ENCODE measurements at places on chromosomes 11 and 22.
A peak's percentile ranks its signal among the peaks of the same experiment; 100 is the strongest.

GRCh38 chr22:41344189-41344788 lies 37.5 kb upstream of the TEF start:
- H3K4me3 ChIP-seq: no peak overlapping the region
- no peak overlapping the region for H3K27ac ChIP-seq
- H3K4me1 ChIP-seq: no peaks in the 10 kb centered on the region
- H3K27me3 ChIP-seq: no peaks in the 10 kb centered on the region

- H3K4me3 ChIP-seq: no peak overlapping the region
- no peak overlapping the region for H3K27ac ChIP-seq
- no peaks in the 10 kb centered on the region for H3K36me3 ChIP-seq
- H3K4me1 ChIP-seq: peaks cover 6% of the 10 kb centered on the region
Observed at GRCh38 chr11:35539781-35540281, 14.4 kb upstream of the PAMR1 start.

- no peaks in the 10 kb centered on the region for H3K27me3 ChIP-seq
- H3K4me3 ChIP-seq: no peak overlapping the region
- no peak overlapping the region for H3K27ac ChIP-seq
- no peaks in the 10 kb centered on the region for H3K4me1 ChIP-seq
- no peaks in the 10 kb centered on the region for H3K36me3 ChIP-seq
- no peak for DNase-seq
Observed at GRCh38 chr11:73356979-73357860, 19.0 kb upstream of the RELT start.

GRCh38 chr11:12111549-12112520 lies 1.4 kb downstream of the MICAL2 start:
- H3K27me3 ChIP-seq: no peaks in the 10 kb centered on the region
- no peak overlapping the region for H3K27ac ChIP-seq
- no peaks in the 10 kb centered on the region for H3K36me3 ChIP-seq
- peaks cover 10% of the 10 kb centered on the region for H3K4me1 ChIP-seq

- no peak for DNase-seq
- 0 out of 2 replicates have a peak, but pooled peaks cover 5% of the 10 kb centered on the region for H3K4me1 ChIP-seq
- no peaks in the 10 kb centered on the region for H3K27me3 ChIP-seq
- no peak overlapping the region for H3K4me3 ChIP-seq
- H3K27ac ChIP-seq: no peak overlapping the region
Observed at GRCh38 chr11:74460481-74461154, 6.7 kb downstream of the KCNE3 start.

GRCh38 chr11:43558146-43558545 lies 122.4 kb upstream of the HSD17B12 start:
- H3K4me3 ChIP-seq: peak overlapping the region; percentile 50
- peaks cover 19% of the 10 kb centered on the region for H3K4me1 ChIP-seq
- no peaks in the 10 kb centered on the region for H3K36me3 ChIP-seq
- DNase-seq: no peak
- H3K27me3 ChIP-seq: peaks cover 5% of the 10 kb centered on the region
- H3K27ac ChIP-seq: no peak overlapping the region

DNA sequence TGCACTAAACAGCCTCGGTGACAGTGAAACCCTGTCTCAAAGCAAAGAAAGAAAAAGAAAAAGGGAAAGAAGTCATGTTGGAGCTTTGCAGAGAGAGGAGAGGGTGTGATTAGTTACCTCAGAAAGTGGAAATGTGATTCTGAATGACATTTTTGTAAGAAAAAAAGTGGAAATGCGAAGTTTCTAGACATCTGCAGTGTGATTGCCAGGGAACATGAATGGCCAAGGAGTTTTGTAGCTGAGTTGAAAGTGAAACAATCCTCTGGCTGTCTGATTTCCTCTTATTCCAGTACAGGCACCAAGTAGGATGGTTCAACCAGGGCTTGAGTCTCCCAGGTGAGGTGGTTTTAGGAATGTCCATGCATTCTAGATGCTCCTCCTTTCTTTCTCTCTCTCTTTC lies 17.8 kb upstream of the SYVN1 start:
- no peak for DNase-seq
- H3K27ac ChIP-seq: no peak overlapping the region
- no peak overlapping the region for H3K4me3 ChIP-seq
- H3K36me3 ChIP-seq: no peaks in the 10 kb centered on the region
- no peaks in the 10 kb centered on the region for H3K4me1 ChIP-seq

GRCh38 chr11:73969991-73970800 lies 12.4 kb downstream of the UCP2 start:
- H3K27me3 ChIP-seq: no peaks in the 10 kb centered on the region
- no peaks in the 10 kb centered on the region for H3K4me1 ChIP-seq
- peaks cover under 1% of the 10 kb centered on the region for H3K36me3 ChIP-seq
- DNase-seq: no peak
- H3K27ac ChIP-seq: no peak overlapping the region

DNA sequence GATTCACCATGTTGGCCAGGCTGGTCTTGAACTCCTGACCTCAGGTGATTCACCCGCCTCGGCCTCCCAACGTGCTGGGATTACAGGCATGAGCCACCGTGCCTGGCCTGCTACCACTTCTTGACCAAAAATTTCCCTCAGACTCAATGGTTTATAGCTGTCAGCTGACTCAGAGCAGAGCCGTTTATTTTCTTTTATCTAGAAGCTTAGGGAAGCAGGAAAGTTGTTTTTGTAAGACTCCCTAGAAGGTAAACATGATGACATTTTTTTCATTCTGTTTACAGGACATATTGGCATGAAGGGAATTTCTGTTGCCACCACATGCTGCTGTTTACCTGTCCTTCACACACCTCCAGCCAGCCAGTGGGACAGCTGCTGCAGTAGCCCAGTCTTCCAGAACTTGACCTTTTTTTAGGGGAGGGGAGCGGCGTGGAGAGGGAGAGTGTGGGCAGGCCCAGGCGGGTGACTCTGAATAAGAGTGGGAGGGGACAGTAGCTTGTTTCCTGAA lies 56.1 kb upstream of the PTPRJ start:
- H3K4me1 ChIP-seq: no peaks in the 10 kb centered on the region
- no peak overlapping the region for H3K27ac ChIP-seq
- H3K4me3 ChIP-seq: no peak overlapping the region
- no peak for DNase-seq
- H3K36me3 ChIP-seq: no peaks in the 10 kb centered on the region

DNA sequence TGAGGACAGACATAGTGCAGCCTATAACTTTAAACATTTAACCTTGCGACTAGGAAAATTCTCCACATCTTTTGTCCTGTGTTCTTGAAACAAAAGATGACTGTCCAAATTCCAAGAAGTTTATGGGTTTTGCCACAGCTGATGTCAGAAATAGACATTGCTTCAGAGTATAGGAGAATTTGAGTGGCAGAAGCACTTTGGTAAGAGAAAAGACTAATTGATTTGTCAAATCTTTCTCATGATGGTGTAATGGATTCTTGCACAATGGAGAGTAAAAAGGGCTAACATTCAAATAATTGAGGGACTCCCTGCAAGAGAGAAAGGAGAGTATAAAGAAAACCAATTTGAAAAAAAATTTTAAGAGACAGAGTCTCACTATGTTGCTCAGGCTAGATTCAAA lies 25.3 kb downstream of the C11orf58 start:
- no peak overlapping the region for H3K27ac ChIP-seq
- no peak for DNase-seq
- no peaks in the 10 kb centered on the region for H3K27me3 ChIP-seq

DNA sequence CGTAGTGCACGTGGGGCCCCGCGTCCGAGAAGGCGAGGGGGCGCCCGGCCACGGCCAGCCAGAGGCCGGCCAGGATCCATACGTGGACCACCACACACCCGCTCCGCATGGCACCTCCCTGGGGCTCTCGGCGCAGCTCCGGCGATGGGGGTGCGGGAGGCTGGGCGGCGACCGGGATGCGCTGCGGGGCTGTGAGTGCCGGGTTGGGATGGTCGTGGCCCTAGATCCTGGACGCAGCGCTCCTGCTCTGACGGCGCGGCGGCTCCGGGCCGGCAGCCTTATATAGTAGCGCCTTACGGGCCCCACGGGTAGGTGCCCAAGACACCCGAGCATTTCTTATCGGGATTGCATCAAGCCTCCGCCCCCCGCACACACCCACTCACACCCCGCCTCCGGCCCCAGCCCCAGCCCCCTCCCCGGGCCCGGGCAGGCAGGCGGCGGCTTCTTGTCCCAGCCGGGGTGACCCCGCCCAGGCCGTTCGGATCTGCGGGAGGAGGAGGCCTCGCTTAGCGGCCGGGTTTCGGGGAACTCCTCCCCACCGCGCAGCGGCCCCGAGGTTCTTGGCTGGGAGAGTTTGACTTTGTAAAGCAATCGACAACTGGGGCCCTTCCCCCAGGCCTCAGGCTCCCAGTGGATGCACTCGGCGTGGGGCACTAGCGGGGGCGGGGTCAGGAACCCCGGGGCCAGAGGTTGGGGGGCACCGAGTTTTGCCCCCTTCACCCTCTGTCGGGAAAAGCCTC lies at the start of gene FGF19:
FGF19 (minus strand) TSS at position 255 of the 740 bp plus-strand sequence; CDS start at position 109, 146 bp downstream.
- 0 out of 2 replicates have a peak within 1 kb of the TSS, but pooled peaks have one; percentile 44 for H3K27ac ChIP-seq
- H3K36me3 ChIP-seq: peaks cover 3% of the 10 kb centered on the region
- H3K4me3 ChIP-seq: peak within 1 kb of the TSS; percentile 37
- H3K27me3 ChIP-seq: peaks cover 8% of the 10 kb centered on the region
- DNase-seq: no peak

DNA sequence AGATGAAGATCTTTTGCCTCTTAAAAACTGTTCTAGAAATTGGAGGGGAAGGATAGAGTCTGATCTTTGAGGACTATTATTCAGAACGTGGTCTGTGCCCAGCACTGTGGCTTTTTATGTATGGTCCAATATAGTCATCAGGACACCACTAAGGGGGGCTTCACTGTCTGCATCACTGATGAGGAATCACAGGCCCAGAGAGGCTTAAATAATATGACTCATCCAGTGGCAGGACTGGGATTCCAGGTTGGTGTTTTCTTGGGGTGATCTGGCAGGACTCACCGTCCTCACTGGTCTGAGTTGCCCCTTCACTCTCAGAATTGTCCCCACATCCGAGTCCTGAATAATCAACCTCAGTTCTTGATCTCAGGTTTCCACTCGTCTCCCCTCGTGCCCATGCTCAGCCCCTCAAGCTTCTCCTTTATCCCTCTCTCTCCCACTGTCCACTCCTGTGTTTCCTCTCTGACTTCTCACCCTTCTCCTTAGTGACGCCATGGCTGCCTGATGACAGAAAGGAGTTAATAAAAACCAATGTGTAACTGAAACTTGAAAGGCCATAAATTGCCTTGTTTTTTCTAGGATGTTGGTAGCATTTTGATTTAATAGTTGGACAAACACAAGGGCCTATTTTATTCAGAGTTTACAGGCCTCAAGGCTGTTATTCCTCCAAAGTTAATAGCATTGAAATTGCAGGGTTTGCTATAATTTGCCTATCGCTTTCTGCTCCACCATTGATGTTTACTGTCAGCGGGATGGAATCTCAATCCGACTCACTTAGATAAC lies 95.7 kb upstream of the NNMT start:
- no peaks in the 10 kb centered on the region for H3K36me3 ChIP-seq
- no peak for DNase-seq
- H3K27me3 ChIP-seq: no peaks in the 10 kb centered on the region

DNA sequence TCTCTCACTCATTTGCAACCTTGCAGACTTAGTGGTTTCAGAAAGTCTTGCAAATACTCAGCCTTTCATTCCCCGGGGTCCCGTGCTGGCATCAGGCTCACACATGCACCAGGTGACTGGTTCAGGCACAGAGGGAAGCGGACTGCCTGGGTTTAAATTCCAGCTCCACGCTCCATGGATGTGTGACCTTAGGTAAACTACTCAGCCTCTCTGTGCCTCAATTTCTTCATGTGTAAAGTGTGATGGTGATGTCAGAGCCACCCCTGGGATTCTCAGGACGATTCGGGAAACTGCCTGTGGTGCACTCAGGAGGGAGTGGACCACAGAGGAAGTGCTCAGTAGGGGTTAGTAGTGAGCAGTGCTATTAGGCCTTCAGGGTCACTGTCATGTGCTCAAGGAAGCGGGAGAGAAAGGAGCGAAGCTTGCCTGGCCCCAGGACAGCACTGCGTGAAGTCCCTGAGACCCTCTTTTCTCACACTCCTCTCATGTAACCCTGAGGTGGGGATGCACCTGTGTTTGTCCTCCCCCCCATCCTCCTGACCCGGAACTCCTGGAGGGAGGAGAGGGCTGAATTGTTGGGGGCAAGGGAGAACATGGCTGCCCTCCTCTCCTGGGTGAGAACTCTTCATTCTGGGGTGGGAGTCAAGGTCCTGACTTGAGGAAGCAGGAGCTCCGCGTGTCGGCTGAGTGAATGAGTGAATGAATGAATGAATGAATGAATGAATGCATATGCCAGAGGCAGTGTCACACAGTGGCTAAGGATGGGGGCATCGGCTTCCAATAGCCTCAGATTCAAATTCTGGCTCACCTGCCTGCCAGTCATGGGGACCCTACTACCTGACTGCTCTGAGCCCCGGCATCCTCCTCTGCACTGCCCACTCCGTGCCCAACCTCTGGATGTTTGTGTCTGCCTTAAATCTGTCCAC lies 14.4 kb upstream of the UPK3A start:
- no peak overlapping the region for H3K4me3 ChIP-seq
- H3K4me1 ChIP-seq: peaks cover 10% of the 10 kb centered on the region

GRCh38 chr11:19602891-19603290 lies 109.7 kb upstream of the NAV2 start:
- H3K27me3 ChIP-seq: no peaks in the 10 kb centered on the region
- no peaks in the 10 kb centered on the region for H3K36me3 ChIP-seq
- peaks cover 3% of the 10 kb centered on the region for H3K4me1 ChIP-seq
- no peak for DNase-seq

DNA sequence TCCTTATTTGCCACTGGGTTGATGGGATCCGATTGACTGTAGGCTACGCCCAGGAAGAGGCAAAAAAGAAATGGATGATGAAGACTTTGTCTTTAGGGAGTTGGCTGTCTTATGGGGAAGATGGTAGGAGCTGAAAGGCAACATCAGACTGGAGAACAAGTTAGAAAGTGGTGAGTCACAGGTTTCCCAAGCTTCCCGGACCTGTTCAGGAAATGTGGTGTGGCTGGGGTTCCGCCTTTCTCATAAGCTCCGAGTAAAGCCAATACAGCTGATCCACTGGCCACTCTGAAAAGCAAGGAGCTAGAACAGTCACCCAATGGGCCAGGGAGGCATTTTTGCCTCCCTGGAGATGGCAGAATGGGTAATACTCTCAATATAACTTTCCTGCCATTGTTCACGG lies 194.5 kb downstream of the SNX19 start:
- H3K27me3 ChIP-seq: no peaks in the 10 kb centered on the region
- H3K4me3 ChIP-seq: no peak overlapping the region
- no peaks in the 10 kb centered on the region for H3K4me1 ChIP-seq
- H3K36me3 ChIP-seq: no peaks in the 10 kb centered on the region
- no peak overlapping the region for H3K27ac ChIP-seq

DNA sequence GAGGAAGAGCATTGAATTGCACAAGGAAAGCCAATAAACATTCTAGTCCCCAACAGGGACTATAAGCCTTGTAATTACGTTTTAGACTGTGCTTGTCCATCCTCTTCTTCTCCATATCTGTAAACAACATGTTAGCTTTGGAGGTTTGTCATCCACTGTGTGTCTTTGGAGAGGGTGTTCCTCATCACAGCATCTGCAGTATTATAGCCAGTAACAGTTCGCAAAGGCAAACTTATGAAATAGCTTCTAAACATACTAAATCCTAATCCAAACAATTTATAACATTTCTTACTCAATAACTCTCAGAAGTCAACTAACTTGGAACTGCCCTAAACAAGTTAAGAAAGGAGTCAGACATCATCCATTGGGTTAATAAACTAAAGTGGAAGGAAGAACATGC lies 10.3 kb upstream of the BDNF start:
- no peaks in the 10 kb centered on the region for H3K36me3 ChIP-seq
- no peak overlapping the region for H3K4me3 ChIP-seq
- no peak overlapping the region for H3K27ac ChIP-seq
- no peaks in the 10 kb centered on the region for H3K27me3 ChIP-seq
- no peak for DNase-seq
- H3K4me1 ChIP-seq: no peaks in the 10 kb centered on the region

GRCh38 chr11:2792381-2793250 lies 92.8 kb upstream of the KCNQ1OT1 start:
- no peaks in the 10 kb centered on the region for H3K36me3 ChIP-seq
- peaks cover 32% of the 10 kb centered on the region for H3K27me3 ChIP-seq
- H3K27ac ChIP-seq: no peak overlapping the region
